Stimulated activated CD4-positive, alpha-beta T cell treated with anti-CD3 and anti-CD28 coated beads, Interleukin-2, amount 100 ng/mL, for 24 hours (primary cell): ENCODE measurements at places on chromosomes 2 and 18.

GRCh38 chr2:145812165-145812554 is 1292.2 kb upstream of the ZEB2 start:
- no peak for DNase-seq

GRCh38 chr2:23411752-23412431 is 26.9 kb downstream of the KLHL29 start:
- DNase-seq: no peak

- no peak for DNase-seq
These were observed 70.6 kb downstream of the RPE start for GRCh38 chr2:210072922-210073509.

GRCh38 chr18:32175265-32175664 is 14.6 kb upstream of the MEP1B start:
- no peak for DNase-seq

GRCh38 chr2:196245378-196246140 is 74.2 kb upstream of the STK17B start:
- no peak for DNase-seq

GRCh38 chr2:174791020-174791419 is 26.7 kb upstream of the CHRNA1 start:
- DNase-seq: no peak

- peak; percentile 32 for DNase-seq
These were observed 116.5 kb upstream of the FOSL2 start for GRCh38 chr2:28276076-28276618.

GRCh38 chr2:46294176-46294836 is 2.9 kb upstream of the EPAS1 start:
- DNase-seq: peak; percentile 22

GRCh38 chr2:8583400-8584173 is 98.3 kb upstream of the ID2 start:
- DNase-seq: peak; percentile 88

- DNase-seq: no peak
These were observed 615.0 kb upstream of the DDX18 start for GRCh38 chr2:117199511-117199910.

DNA sequence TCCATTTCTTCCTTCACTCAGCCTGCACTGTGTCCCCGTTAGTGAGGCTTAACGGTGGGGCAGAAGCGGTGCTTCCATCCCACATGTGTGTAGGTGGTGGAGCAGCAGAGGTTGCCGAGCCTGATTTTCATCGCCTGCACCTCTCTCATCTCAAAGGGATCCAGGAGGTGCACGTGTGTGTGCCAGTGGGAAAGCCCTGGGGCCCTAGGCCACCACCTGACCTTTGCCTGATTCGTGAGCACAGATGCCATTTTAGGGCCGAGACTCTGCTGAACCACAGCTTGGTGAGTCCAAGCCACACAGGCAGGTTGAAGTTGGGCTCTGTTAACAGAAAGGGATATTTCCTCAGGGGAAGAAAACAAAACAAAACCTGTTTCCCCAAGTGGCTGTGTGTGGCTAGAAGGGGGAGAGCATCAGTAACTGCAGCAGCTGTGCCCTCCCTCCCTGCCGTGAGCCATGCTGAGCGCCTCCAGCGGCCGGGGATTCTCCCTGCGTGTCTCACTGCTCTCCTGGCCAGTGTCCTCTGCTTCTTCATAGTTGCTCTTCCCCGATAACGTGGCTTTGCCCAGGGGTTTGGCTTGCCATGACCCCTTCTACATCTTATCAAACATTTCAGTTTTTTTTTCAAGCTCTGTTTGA is 81.5 kb downstream of the MAPRE2 start:
- DNase-seq: no peak

GRCh38 chr2:235533198-235533597 is 39.4 kb downstream of the AGAP1 start:
- no peak for DNase-seq

DNA sequence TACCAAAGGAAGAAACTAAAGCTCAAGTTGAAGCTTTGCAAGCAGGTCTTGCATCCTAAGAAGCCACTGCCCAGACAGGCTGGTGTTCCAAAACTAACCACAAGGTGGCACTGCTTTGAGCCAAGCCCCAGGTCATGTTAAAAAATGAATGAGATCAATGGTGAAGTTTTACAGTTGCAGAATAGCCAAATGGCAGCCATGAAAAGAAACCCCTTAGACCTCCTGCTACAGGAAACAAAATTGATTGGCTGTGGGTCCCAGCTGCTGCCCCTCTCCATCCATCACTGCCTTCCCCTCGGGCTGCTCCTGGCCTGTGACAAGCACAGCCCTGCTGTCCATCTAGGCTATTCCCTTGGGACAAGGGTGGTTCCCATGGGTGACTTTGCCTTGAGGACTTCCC is 20.7 kb upstream of the MREG start:
- peak; percentile 86 for DNase-seq

GRCh38 chr2:160934263-160934662 is 226.0 kb upstream of the TANK start:
- no peak for DNase-seq

GRCh38 chr18:58015065-58015780 is 28.8 kb upstream of the NEDD4L start:
- no peak for DNase-seq

- DNase-seq: no peak
These were observed 91.7 kb downstream of the DYSF start for GRCh38 chr2:71544919-71545571.

DNA sequence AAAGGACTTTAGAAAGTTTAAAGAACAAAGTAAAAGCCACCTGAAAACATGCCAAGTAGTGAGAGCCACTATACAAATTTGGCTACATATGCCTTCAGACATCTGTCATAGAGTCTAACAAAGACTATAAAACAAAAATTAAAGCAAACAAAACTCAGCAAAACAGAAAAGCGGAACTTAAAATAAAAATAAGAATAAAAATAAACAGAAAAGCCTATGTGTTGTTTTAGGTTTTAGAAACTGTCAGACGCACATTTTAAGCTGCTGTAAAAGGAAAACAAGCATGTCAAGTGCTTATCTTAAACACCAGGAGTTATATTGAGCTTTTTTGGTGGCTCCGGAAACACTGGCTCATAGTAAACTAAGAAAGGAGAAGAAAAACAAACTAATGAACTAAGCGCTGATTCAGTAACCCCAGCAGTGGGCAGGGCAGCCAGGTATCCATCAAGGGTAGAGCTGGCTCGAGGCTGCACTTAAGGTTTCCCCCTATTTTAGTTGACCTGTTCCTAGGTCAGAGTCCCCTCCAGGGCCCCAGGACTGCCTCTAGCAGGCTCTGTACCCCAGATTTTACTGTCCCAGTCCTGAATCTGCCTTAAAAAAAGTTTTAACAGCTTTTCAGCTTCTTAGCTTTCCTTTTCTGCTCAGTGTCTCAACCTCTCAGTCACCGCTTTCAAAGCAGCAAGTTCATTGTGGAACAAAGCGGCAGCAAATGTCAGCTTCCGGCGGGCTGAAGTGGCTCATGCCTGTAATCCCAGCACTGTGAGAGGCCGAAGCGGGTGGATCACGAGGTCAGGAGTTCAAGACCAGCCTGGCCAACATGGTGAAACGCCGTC is 15.4 kb upstream of the RMC1 start:
- DNase-seq: peak; percentile 52

DNA sequence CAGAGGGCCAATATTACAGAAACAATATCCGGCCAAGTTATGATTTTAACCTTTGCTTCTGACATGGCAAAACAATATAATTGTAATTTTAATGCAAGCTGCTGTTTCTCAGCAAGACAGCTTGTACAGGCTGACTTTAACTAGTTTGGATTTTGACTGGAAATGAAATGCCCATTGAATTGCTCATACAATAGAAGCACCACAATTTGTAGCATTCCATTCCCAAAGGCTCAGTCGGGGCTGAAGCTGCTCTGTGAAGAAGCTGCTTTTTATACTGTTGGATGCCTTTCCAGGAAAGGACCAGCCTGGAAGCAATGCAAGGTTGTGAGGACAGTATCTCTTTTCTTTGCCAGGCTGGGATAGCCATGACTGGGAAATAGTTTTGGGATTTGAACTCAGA is 677.0 kb upstream of the FANCL start:
- DNase-seq: no peak
